ENCODE measurements at places on chromosomes 6 and 20.

- DNase-seq: no peak
These were observed 1.1 kb upstream of the LSM14B start for GRCh38 chr20:62120990-62121775.

DNA sequence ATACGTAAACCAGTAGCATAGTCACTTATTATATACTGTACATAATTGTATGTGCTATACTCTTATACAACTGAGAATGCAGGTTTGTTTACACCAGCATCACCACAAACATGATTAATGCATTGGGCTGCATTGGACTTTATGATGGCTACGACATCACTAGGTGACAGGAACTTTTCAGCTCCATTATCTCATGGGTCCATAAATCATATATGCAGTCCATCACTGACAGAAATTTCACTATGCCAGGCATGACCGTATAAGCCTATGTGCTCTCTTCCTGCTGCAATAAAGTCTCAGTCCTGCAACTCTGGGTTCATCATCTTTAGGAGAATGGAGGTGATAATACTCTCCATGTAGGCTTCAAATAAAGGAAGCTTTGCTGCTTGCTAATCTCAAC, 45.4 kb downstream of the ALDH5A1 start:
- DNase-seq: no peak

GRCh38 chr6:155103816-155104366, 108.8 kb downstream of the TIAM2 start:
- DNase-seq: no peak

- no peak for DNase-seq
These were observed 105.8 kb upstream of the TOP1 start for GRCh38 chr20:40922865-40923264.

GRCh38 chr20:3751675-3752385, 15.7 kb downstream of the ADISSP start:
- DNase-seq: no peak
